ENCODE measurements at places on chromosomes 5 and 9.

- DNase-seq: no peak
These were observed 6.9 kb downstream of the FBXL7 start for GRCh38 chr5:15506897-15507296.

GRCh38 chr9:74444369-74444768, 52.8 kb upstream of the RORB start:
- peak; percentile 3 for DNase-seq

DNA sequence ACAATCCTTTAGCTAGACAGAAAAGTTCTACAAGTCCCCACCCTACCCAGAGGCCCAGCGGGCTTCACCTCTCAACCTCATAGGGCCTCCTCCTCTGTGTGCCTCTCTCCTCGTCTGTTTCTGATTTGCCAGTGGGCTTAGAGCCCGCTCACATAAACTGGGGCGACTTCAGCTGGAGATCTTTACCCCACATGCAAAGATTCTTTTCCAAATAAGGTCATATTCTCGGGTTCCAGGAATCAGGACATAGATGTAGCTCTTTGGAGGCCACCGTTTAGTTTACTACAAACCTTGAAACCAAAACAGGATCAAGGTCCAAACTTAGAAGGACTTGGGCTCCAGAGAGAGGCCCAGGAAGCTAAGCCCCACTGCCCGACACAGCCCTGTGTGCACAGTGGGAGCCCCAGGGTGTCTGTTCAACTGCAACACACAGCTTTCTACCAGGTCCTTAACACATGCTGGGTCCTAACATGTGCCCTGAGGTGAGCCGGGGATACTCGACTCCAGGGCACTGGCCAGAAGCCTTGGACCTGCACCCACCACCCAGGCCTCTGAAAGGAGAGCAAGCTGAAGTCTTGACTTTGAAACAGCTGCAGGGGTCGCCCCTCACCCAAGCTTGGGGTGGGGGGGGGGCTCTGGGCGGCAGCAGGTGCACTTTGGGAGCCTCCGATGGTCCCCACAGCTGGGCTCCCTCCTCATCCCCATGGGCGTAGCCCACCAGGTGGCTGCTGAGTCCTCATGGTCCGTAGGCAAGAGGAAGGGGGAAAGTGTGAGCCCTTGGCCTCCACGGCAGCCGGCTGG, 26.8 kb upstream of the SLC12A7 start:
- no peak for DNase-seq

GRCh38 chr5:59460368-59461153, 433.0 kb downstream of the PDE4D start:
- DNase-seq: no peak

- no peak for DNase-seq
These were observed 89.9 kb upstream of the FBXW11 start for GRCh38 chr5:172096207-172096940.

GRCh38 chr5:1445689-1446601, 705 bp upstream of the SLC6A3 start:
- DNase-seq: no peak

DNA sequence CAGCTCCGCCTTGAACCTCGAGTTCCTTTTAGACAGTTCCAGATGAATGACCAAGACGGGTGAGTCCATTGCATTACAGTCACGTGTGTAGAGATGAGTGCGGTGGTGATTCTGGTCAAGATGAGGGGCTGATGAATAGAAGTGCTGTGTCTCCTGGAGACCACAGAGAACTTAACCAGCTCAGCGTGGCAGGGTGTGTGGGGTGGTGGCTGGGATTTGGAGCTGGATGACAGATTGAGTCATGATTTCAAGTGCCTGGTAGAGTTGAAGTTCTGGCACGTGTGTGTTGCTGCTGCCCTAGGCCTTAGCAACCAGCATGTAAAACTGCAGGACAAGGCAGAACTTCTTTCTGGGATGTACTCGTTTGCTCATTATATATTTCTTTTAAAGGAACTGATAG, 53.3 kb downstream of the PRRC2B start:
- no peak for DNase-seq

DNA sequence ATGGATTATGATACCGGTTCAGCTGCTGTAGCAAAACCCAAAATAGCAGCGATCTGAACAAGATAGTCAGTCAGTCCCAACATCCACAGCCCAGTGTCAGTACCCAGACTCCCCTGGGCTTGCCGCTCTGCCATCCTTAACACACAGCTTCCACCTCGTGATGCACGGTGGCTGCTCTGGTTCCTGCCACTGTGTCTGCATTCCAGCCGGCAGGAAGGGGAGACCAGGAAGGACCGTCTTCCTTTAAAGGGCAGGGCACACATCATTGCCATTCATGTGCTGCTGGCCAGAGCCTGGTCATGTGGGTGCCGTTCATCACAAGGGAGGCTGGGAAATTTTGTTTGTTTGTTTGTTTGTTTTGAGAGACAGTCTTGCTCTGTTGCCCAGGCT, 131.0 kb upstream of the IER5L start:
- DNase-seq: no peak

Measured in AG08396 (cell line).